ENCODE measurements at places on chromosomes 1 and 21. TPM values are rescaled to one million over a fixed set of nuclear protein-coding genes. Genes with fewer than 3 reads are reported as not detected.

ADAMTS4 gene
- 4.7 TPM for total RNA-seq

MFSD2A gene
- total RNA-seq, result 23.9 TPM

SPATA17 gene
- 3.5 TPM for total RNA-seq

LHX8 gene
- total RNA-seq, result 0.27 TPM

PRRX1 gene
- not detected for total RNA-seq

GRCh38 chr1:100622506-100622905 is 84.6 kb downstream of the GPR88 start:
- H3K27ac ChIP-seq, result no peak overlapping the region
- H3K36me3 ChIP-seq, result no peaks in the 10 kb centered on the region
- no peaks in the 10 kb centered on the region for H3K4me1 ChIP-seq

Measured in GM23338 (cell line).